Stimulated activated naive CD4-positive, alpha-beta T cell treated with Interleukin-2 at 50 U/mL for 16 hours (primary cell): ENCODE measurements at places on chromosomes 1 and 21.

GRCh38 chr1:11704194-11704529 lies 12.7 kb downstream of the DRAXIN start:
- DNase-seq, result no peak

- DNase-seq, result no peak
Observed at GRCh38 chr1:101253976-101254674, 17.3 kb downstream of the S1PR1 start.

- no peak for DNase-seq
Observed at GRCh38 chr1:157542676-157543075, 9.6 kb downstream of the FCRL5 start.

GRCh38 chr1:36864823-36865601 lies 169.3 kb downstream of the GRIK3 start:
- no peak for DNase-seq

DNA sequence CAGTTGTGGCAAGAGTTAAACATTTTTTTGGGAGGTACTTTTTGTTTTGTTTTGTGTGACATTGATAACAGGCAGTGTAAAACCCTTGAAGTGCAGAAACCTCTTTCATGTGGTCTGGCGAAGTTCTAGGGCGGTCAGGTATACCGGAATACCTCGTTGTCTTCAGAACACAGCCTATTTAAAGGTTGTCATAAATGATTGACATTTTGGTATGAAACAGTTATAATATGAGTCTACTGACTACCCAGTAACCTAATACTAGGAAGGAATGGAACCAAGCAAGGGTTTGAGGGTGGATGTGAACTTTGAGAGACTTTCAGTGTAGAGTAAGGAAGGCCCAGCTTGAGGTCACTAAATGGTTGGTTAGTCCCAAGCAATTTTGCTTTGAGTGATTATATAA lies 40.5 kb downstream of the PATJ start:
- DNase-seq, result peak; percentile 17

DNA sequence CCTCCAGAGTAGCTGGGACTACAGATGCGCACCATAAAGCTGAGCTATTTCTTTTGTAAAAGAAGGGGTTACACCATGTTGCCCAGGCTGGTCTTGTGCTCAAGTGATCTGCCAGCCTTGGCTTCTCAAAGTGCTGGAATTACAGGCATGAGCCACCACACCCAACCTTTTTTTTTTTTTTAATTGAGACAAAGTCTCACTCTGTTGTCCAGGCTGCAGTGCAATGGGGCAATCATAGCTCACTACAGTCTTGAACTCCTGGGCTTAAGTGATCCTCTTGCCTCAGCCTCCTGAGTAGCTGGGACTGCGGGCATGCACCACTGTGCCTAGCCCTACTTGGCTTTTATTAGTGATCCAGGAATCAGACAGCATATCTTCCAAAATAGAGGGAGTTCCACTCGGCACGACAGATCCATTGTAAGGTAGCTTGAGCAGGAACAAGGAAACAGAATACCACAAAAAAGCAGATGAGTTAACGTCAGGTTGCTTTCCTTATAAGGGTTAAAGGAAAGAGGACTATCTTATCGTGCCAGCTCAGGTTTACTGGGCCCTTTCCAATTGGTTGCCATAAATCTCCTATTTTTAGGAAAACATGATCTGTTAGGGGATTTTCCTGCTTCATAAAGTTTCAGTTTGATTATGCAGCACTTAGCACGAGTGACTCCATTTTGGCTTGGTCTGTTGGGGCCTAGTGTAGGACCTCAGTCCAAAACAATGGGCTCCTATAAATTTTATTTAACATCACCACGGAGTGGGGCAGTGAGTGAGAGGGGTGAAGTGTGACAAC lies 45.2 kb downstream of the NENF start:
- DNase-seq, result no peak

- no peak for DNase-seq
Observed at GRCh38 chr1:61132645-61133334, 50.4 kb downstream of the NFIA start.

GRCh38 chr1:50491142-50491541 lies 67.9 kb upstream of the DMRTA2 start:
- no peak for DNase-seq

- DNase-seq, result no peak
Observed at GRCh38 chr1:160834945-160835565, 27.6 kb downstream of the CD244 start.

- DNase-seq, result peak; percentile 37
Observed at GRCh38 chr1:202625416-202626360, 84.6 kb downstream of the SYT2 start.

DNA sequence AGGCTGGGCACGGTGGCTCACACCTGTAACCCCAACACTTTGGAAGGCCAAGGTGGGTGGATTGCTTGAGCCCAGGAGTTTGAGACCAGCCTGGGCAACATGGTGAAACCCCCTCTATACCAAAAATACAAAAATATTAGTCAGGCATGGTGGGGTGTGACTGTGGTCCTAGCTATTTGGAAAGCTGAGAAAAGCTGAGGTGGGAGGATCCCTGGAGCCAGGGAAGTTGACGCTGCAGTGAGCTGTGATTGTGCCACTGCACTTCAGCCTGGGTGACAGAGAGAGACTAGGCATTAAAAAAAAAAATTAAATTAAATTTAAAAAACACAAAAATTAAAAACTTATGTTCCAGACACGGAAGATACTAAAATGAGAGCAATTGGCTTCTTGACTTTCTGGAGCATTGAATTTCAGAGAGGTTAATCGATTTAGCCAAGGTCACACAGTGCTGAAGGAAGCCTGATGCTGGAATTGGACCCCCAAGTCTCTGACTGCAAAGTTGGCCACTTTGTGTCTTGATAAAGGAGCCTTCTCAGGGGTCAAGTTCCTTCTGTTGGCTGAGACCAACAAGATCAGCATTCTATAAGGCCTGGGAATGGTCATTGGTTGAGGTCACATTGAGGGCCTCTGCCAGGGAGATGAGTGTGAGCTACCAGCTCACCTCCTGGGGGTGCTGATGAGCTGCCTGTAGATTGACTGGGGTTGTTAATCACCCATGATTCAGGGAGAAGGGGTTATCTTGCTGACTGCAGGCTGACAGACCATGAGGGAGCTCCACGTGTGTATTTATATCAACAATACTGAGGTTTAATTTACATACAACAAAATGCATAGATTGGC lies 54.3 kb downstream of the RPS6KA1 start:
- DNase-seq, result peak; percentile 26

GRCh38 chr1:197778366-197778945 lies 3.2 kb upstream of the DENND1B start:
- no peak for DNase-seq

DNA sequence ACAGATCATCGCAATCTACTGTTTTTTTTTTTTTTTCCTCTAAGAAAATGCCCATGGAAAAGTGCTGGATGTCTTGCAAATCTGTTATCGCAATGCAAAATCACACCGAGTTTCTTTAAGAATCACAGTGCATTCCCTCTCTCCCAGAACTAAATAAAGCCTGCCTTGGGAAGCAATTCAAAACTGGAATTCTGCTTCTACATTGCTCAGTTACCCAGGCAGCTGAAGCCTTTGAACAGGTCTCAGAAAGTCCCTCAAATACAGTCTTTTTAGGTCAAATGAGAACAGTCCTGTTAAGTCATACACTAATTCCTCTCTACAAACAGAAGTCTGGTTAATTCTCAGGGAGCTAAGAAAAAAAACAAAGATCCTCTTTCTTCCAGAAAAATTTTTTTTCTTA lies 46.3 kb downstream of the SLC30A10 start:
- DNase-seq, result no peak

DNA sequence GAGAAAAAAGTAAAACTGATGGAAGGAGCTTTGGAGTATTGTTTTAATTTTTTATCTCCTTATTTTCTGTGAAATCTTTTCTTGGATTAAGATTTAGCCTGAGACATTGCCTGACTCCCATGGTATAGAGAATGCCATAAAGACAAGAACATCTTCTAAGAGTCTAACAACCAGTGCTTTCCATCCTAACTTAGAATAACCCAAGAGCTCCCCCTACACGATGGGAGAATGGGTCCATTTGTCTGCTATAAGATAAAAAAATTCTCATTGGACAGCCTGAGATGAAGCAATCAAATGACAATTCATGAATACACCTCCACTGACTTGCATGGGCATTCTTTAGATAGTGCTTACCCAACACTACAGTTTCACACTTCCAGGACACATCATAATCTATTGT lies 478.1 kb downstream of the TTLL7 start:
- DNase-seq, result no peak

GRCh38 chr21:41364308-41364707 lies 2.5 kb downstream of the MX2 start:
- DNase-seq, result no peak

DNA sequence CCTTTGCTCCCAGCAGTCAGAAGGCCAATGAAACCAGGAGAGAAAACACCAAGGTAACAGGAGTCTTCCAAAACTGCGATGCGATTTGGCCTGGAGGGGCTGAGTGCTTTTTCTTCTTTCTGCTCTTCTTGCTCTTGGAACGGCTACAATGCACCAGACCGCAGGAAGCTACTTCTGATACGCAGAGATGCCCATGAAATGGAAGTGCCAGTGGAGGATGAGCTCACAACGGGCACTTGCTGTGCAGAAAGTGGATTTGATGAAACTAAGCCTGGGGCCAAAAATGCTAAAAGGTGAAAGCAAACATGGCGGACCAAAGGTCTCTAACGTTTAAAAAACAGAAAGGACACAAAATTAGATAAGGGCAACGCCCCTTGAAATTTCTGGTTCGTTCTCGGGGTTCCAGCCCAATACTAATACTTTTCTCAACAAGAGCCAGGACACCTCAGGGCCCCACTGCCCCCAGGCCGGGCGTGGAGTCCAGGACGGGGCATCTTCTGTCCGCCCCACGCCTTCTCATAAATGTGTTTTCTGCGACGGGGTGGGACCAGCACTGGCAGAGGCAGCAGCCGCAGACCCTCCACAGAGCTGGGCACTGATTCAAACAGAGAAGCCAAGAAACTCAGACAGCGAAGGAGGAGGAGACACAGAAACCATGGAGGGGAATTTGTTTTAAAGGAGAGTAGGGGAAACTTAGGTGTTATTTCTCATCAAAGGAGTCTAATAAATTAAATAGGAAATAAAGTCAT lies 101.3 kb downstream of the CRYAA start:
- no peak for DNase-seq
